Right cardiac atrium (tissue), 5 donors: ENCODE measurements at places on chromosomes 7 and 10. TPM values are rescaled to one million over a fixed set of nuclear protein-coding genes. Genes with fewer than 3 reads are reported as not detected.

The MYPN gene
- total RNA-seq, result 86.3 TPM

GRCh38 chr7:82393076-82393839 lies 50.3 kb downstream of the CACNA2D1 start:
- no peak for DNase-seq

- no peak for DNase-seq
Measured at GRCh38 chr7:93544691-93545090, 29.8 kb downstream of the CALCR start.

DNA sequence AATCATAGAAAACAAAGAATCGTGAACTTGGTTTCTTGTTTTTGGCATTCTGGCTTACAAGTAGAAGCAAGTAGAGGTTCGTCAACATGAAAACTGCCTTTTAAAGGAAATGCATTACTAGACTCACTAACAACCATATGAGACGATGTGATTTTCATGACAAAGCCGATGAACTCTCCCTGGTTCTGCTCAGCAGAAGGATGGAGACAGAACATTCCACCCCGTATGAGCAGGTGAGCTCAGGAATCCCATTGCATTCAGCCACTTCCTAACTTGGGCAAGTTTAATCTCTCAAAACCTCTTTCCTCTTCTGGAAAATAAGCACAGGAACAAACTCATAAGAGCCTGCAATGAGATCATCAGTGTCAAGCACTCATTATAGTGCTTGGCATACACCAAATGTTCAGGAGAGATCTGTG lies 57.4 kb upstream of the SVIL start:
- no peak for DNase-seq

- no peak for DNase-seq
Measured at GRCh38 chr7:151756076-151756731, 120.7 kb downstream of the PRKAG2 start.

DNA sequence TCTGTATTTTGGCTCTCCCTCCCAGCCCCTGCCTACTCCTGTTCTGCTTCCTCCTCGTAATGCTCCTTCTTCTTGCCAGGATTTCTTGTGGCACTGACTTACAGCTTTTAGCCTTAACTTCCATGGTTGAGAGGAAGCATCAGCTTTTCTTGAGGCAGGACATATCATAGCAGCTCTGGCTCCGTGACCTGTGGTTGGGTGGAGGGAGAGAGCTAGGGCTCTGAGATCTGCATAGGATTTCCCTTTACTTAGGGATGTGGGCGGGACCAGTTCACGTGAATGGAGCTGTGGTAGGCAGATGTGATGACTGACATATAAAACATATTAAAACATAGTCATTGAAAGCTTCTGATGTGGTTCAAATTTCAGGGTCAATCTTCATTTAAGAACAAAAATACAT lies 10.6 kb upstream of the RAB11FIP2 start:
- DNase-seq, result no peak

- DNase-seq, result no peak
Measured at GRCh38 chr7:107622429-107622828, 38.2 kb upstream of the SLC26A4 start.

GRCh38 chr10:94626476-94626875 lies 57.1 kb upstream of the CYP2C18 start:
- no peak for DNase-seq
